ENCODE measurements at places on chromosomes 7 and 10.

- no peak for DNase-seq
- no peaks in the 10 kb centered on the region for H3K4me1 ChIP-seq
- no peaks in the 10 kb centered on the region for H3K27me3 ChIP-seq
- H3K4me3 ChIP-seq: no peak overlapping the region
Measured at GRCh38 chr10:28505359-28505959, 27.5 kb upstream of the WAC start.

DNA sequence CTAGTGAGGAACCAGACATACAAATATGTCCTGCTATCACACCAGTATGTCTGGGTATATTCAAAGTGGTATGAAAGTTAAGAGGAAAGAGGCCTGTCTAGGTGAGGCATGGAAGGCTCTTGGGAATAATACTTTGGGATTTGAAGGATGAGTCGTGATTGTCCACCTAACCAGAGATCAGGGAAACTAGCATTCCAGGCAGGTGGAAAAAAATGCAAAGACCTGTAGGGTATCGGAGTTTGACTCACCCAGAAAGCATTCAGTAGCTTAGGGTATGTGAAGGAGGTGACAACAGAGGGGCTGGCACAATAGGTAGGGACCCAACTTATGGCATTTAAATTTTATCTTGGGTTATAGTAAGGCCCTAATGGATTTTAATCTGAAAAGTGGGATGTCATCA is 950 bp upstream of the GCC1 start:
- no peak for DNase-seq
- no peak overlapping the region for H3K4me3 ChIP-seq
- peaks cover 21% of the 10 kb centered on the region for H3K36me3 ChIP-seq
- peaks cover 23% of the 10 kb centered on the region for H3K27me3 ChIP-seq
- no peak overlapping the region for H3K27ac ChIP-seq

- H3K36me3 ChIP-seq: no peaks in the 10 kb centered on the region
- H3K27ac ChIP-seq: no peak overlapping the region
- no peaks in the 10 kb centered on the region for H3K4me1 ChIP-seq
- DNase-seq: no peak
Measured at GRCh38 chr7:94314413-94315410, 80.0 kb upstream of the COL1A2 start.

- no peaks in the 10 kb centered on the region for H3K4me1 ChIP-seq
- H3K36me3 ChIP-seq: no peaks in the 10 kb centered on the region
- H3K4me3 ChIP-seq: no peak overlapping the region
- no peak for DNase-seq
- H3K27me3 ChIP-seq: no peaks in the 10 kb centered on the region
Measured at GRCh38 chr10:94186722-94187121, 176.0 kb downstream of the NOC3L start.

DNA sequence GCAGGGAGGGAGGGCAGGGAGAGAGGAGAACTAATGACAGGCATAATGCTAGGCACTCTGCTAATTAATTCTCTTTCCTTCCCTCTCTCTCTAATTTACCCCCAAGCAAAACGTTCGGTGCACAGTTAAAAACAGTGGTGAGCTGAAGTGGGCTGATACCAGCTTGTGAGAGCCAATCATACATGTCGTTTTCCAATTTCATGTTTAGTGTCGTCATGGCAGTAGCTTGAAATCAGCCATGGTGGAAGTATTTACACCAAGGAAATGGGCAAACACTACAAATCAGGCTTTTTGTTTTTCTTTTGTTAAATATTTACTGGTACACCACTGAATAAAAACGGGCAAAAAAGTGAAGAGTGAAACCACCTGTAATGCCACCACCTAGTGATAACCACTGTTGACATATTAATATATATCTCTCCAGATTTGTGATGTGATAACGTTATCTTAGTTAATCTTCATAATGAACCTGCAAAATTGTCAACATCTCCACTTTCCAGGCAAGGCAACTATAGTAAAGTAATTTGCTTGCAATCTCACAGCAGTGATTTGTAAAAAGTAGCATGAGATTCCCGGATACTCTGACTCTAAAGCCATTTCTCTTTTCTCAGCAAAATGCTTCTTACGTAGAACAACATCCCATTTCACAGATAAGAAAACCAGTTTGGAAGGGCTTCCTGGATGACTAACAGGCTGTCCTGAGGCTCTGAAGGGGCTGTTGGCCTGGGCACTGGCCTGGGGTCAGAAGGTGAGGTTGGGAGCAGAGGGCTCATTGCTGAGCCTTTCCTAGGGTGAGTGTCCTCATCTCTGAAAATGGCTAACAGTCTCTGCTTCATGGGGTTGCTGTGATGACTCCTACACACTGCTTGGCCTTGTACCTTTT is 83.7 kb downstream of the ATXN7L1 start:
- H3K4me3 ChIP-seq: no peak overlapping the region
- DNase-seq: no peak
- H3K27me3 ChIP-seq: no peaks in the 10 kb centered on the region
- H3K4me1 ChIP-seq: peaks cover 2% of the 10 kb centered on the region
- no peaks in the 10 kb centered on the region for H3K36me3 ChIP-seq

DNA sequence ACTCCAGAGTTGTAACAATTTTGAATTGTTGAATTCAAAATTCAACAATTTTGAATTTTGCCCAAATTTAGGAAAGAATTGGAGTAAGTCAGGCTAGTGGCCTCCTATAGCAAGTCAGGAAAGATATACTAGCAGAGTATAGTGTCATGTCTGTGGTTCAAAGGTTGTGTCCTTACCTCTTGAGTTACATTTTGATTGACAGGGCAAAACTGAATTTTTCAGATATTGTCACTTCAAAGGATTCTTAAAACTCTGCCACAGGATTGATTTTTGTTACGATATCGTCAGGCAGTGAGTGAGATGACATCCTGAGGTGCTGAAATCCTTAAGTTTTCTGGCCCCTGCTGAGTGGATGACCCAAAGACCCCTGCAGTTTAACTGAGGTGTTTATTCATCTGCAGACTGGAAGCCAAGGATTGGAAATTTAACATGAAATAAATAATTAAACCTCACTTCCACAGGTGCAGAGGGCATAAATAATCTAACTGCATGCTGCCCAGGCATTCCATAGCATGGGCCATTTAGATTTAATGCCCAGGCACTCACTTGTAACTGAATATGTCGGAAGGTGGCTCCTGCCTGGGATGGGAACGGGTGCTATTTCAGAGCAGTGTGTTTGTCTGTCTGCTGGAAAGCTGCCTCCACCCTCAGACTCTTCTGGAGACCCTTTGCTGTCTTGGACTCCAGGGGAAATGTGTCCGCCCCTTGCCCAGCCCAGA is 50.8 kb downstream of the RBM20 start:
- H3K4me1 ChIP-seq: no peaks in the 10 kb centered on the region
- H3K36me3 ChIP-seq: no peaks in the 10 kb centered on the region
- no peak overlapping the region for H3K27ac ChIP-seq
- no peaks in the 10 kb centered on the region for H3K27me3 ChIP-seq

Measured in H1 (cell line).